ENCODE measurements at places on chromosomes 6 and 20.

DNA sequence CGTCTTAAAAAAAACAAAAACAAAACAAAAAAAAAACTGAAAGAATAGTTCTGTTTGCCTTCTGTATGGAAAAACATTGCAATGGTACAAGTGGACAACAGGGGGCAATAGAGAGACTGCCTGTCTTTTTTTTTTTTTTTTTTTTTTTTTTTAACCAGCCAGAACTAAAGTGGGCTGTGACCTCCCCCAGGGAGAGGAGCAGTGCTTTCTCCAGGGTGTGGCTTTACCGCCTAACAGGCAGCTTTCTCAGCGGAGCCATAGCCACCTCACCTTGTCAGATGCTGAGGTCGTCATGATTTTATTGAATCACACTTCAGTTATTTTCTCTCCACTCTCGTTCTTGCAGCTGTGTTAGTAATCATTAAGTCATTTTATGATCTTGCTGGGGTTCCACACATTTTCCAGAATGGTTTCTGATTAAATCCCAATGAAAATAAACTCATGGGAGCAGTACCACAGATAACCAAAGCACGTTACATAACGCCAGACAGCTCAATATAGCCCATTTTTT, 78.4 kb downstream of the GMPR start:
- no peak for DNase-seq

GRCh38 chr6:113562248-113562647, 294.9 kb upstream of the MARCKS start:
- DNase-seq, result no peak

- DNase-seq, result no peak
Observed at GRCh38 chr6:52143551-52143950, 42.6 kb upstream of the IL17A start.

DNA sequence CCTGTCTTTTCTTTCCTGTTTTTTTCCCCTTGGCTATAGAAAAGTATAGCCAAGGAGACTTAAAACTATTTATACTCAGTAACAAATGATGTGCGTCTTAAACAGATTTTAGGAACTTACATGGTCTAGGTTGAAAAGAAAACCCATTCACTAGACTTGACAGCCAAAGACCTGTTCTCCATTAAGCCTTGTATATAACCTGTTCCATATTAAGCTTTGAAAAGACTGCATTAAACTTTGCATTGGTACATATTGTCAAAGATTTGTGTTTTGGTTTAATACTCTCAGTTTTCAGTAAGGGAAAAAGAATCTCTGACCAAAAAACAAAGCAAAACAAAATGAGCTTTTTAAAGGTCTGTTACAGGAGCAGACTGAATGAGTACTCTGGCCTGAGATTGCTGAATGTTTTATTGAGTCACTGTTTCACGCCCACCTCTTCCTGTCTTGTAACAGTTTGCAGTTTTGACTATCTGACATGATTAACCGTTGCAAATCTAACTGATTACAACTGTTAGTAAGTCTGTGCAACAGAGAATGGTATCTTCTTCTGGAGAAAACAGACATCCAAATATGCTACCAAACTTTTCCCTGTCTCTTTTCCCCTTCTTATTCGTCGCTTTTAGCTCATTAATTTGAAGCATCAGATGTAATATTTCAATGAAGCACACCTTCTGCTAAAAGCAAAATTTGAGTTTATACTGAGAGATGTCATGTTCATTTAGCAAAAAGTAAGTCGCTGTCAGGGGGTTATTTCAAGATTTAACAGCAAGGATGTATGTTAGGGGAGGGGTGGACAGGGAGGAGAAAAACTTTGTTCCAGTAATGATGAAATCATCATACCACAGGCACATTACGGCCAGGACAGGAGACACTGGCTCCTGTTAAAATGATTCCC, 59.1 kb upstream of the SUPT3H start:
- DNase-seq, result no peak

DNA sequence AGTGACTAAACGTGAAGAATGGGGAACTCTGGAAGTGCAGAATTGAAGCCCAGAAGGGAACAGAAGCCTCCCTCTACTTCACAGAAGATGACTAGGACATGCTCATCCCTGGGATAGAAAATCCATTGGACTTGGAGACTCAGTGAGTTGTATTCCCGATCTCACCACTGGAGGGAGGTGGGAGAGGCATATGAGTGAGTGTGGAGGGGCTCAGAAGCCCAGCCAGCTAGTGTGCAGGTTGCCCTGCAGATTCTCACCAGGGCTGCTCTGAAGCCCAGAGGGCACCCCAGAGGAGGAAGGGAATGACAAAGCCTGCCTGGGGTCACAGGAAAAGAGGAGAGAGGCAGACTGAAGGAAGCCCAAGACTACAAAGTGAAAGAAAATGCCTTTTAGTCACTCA, 42.1 kb upstream of the HLA-E start:
- no peak for DNase-seq

GRCh38 chr6:14822012-14822553, 423.8 kb upstream of the JARID2 start:
- no peak for DNase-seq

DNA sequence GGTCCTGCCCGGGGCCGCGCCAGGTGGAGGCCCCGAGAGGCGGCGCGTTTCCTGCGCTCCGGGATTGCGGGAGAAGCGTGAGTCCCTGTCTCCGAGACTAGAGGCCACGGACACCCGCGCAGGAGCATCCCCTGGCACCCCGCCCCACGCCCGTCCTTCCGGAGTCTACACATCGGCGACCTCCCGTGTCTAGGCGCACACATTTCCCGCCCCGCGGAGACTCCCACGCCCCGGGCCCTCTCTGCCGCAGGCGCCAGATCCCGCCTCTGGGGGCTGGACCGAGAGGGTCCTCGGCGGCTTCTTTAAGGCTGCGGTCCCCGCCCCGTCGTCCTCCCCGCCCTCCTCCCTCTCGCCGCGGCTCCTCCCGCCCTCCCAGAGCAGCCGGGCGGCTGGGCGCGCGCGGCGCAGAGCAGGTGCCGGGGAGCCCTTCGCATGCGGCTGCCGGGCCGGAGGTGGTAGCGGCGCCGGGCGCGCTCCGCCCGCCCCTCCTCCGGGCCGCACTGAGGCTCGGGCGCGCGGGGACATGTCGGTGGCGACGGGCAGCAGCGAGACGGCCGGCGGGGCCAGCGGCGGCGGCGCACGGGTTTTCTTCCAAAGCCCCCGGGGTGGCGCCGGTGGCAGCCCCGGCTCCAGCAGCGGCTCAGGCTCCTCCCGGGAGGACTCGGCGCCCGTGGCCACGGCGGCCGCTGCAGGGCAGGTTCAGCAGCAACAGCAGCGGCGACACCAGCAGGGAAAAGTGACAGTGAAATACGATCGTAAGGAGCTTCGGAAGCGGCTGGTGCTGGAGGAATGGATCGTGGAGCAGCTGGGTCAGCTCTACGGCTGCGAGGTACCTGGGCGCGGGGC, at the start of gene PPP1R14C:
TSS of gene PPP1R14C (plus strand) at position 375 of the 846 bp plus-strand sequence. CDS start at position 524, 149 bp downstream.
- no peak for DNase-seq

DNA sequence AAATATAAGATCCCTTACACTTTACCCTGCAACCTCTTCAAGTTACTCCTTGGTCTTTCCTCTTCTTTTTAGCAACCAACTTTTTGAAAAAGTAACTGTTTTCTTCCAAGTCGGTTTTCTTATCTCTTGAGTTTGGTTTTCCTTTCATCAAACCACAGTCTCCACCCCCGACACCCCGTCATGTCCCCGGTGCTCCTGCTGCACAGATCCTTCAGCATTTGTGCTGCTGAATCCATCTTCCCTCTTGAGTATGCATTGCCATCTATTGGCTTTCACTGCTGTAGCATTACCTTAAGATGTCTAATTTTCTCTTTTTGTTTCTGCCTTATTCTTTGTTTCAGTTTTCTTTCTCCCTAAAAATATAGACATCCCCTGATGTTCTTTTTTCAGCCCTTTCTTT, 11.9 kb upstream of the TNFRSF21 start:
- DNase-seq, result no peak

GRCh38 chr6:142944124-142945048, 590 bp downstream of the HIVEP2 start:
- peak; percentile 96 for DNase-seq

DNA sequence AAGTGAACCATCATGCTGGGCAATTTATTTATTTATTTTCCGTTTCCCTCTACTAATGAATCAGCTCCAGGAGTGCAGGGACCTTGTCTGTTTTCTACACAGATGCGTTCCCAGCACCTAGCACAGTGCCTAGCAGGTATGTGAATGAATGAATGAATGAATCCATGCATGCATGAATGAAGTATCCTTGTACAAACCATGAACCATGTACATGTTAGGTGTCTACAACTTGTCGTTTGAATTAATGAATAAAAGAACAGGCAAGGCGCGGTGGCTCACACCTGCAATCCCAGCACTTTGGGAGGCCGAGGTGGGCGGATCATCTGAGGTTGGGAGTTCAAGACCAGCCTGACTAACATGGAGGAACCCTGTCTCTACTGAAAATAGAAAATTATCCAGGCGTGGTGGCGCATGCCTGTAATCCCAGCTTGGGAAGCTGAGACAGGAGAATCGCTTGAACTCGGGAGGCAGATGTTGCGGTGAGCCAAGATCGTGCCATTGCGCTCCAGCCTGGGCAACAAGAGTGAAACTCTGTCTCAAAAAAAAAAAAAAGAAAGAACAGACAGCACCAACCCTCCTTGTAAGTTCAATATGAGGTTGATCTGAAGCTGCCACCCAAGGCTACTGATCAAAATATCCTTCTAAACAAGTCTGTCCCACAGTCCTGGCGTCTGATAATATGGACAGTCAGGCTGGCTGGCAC, 27.3 kb upstream of the SLC9A8 start:
- no peak for DNase-seq

GRCh38 chr6:127255286-127255685, 11.4 kb upstream of the RNF146 start:
- no peak for DNase-seq

DNA sequence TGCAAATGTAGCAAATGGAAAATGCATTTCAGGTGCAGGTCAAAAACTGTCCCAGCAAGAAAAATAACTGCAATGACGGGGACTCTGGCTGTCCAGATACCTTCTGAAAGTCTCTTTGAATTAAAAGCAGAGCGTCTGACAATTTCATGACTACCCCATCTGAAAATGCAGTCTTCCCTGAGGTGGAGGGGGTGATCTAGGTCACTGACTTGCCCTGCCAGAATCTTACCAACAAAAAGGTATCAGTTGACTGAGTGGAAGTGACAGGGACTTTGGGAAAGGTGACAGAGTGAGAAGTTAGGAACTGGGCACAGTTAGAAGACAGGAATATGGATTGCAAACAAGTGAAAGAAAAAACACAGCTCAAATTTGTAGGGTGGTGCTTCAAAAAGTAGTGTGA, 402.2 kb downstream of the DHX35 start:
- no peak for DNase-seq

- no peak for DNase-seq
Observed at GRCh38 chr6:153831350-153832078, 207.5 kb upstream of the OPRM1 start.
